Anterior cingulate cortex (tissue), 58 donors: ENCODE measurements at places on chromosomes 4 and X.
A peak's percentile ranks its signal among the peaks of the same experiment; 100 is the strongest.

DNA sequence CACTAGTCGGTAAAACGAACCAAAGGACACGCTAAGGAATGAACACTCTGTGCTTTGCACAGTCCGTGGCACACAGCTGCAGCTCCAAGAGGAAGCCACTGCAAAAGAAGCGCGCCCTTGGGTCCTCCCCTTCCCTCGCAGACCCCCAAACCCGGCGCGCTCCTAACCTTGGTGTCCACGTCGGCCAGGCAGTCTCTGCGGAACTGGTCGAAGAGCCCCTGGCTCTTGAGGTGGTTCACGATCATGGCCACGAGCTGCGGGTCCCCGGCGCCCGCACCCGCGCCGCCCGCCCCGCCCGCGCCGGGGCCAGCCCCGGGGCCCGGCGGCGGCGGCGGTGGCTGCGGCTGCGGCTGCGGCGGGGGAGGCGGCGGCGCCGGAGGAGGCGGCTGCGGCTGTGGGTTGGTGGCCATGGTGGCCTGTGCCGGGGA, 333 bp downstream of the BOD1L1 start:
- DNase-seq: no peak

- peak; percentile 21 for DNase-seq
Observed at GRCh38 chrX:56729152-56729850, at the start of gene NBDY. Gene NBDY (plus strand): TSS chrX:56729243. CDS start chrX:56729354, 111 bp downstream.

- no peak for DNase-seq
Observed at GRCh38 chrX:19758539-19758938, 128.9 kb downstream of the SH3KBP1 start.

GRCh38 chr4:22363036-22363435, 152.8 kb downstream of the ADGRA3 start:
- no peak for DNase-seq

- DNase-seq: no peak
Observed at GRCh38 chr4:16171831-16172230, 54.4 kb downstream of the TAPT1 start.

GRCh38 chr4:27010334-27010940, 149.8 kb downstream of the STIM2 start:
- no peak for DNase-seq

DNA sequence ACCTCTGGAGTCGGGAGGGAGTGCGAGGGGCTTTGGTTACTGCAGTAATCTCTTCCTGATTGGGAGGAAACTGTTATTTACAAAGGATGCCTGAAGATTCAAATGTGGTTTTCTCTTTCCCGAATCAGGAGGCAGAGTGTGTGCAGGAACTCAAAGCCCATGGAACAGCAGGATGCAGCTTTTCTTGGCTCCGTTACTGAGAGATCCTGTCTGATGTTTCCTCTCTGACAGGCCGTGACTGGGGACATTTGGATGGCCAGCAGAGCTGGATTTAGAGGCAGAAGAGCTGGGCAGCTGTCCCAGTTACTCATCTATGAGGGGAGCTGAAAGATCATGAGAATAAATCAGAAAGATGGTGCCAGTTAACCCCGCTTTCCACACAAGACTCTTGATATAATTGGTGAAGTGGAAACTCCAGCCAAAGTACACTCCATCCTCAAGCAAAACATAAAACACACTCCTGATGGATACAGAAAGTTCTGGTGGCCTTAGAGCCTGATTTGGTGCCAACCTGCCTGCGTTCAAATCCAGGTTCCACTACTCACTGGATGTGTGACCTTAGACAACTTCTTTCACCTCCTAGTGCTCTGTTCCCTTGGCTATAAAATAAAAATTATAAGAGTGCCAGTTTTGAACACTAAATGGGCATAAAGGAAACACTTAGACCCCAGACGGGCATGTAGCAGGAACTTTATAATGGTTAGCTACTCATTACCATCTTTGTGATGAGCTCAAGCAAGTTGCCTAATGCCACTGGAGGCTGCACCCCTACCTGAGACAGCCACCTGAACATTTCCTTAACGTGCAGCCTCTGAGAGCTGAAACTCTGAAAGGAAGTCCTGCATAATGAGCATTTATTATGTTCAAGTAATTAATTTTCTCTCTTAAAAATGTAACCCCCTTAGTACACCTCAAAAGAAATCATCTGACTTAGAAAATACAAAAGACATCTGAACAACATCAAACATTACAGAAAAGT, 349.0 kb upstream of the GATB start:
- DNase-seq: no peak

- DNase-seq: no peak
Observed at GRCh38 chrX:106957856-106958255, 37.7 kb downstream of the CLDN2 start.

- DNase-seq: no peak
Observed at GRCh38 chr4:15756361-15756861, 21.7 kb upstream of the CD38 start.

DNA sequence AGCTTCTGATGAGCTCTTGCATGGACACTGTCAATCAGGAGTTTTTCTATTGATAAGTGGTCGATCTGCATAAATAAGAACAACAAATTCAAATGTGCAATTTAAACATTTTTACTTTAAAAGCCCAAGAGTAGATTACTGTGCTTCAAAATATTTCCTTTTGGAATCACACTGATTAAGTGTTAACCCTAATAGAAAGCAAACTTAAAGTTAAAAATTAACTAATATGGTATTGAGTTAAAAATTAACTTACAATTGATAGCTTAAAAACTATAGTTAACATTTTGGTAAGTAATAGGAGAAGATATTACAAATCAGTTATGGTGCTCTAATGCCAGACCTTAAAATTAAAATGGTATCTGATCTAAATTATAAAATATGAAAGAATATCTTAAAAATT, 25.9 kb downstream of the MED14 start:
- DNase-seq: no peak

DNA sequence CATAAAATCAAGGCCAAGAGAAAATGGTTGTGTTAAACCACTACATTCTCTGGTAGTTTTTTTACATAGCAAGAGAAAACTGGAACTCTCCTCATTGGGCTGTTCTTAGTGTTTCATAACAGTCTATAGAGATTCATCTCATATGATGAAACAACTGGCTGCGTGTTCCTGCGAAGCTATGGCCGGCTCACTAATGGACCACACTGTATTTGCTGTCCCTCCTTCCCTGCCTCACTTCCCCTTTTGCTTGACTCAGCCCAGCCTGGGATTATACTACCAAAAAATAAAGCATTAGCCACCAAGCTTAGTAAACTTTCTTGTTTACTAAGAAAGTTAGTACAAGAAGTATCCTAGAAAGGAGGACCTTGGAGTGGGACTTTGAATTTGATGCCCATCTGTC, 31.6 kb upstream of the LSM6 start:
- no peak for DNase-seq
